ENCODE measurements at places on chromosomes 16 and 17.

DNA sequence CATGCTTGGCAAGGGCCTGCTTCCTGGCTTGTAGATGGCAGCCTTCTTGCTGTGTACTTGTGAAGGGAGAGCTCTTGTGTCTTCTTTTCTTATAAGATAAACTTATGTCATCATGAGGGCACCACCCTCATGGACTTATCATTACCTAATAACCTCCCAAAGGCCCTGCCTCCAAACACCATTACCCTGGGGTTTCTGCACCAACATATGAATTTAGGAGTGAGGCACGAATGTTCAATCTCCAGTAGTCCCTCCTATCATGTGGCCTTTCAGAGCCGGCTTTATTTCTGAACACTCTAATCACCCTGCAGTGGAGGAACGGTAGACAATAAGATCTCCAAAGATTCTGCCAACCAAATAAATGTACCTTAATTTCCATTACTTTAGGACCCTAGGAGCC lies 144.3 kb downstream of the ABCC12 start:
- DNase-seq, result no peak

- DNase-seq, result no peak
Observed at GRCh38 chr16:86558355-86559193, 3.5 kb upstream of the MTHFSD start.

- DNase-seq, result no peak
Observed at GRCh38 chr16:27005386-27005785, 61.3 kb upstream of the C16orf82 start.

DNA sequence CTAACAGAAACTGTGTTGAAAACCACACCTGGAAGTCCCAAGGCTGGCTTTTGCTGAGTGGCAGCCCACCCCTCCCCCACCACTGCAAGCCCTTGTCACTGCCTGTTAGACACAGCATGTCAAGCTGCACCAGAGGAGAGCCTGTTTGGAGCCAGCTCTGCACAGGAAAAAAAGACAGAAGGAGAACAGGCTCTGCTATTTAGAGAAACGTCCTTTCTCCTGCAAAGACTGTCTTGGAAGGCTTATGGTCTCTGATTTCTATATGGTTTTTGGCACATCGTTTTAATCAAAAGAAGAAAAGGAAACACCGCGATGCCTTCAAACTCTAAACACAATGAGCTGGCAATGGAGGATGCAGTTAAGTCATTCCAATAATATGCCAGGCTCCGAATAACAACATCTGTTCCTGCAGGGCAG lies 275.5 kb downstream of the MAP2K4 start:
- DNase-seq, result no peak

GRCh38 chr17:77145612-77146245 lies 5.0 kb downstream of the SEC14L1 start:
- peak; percentile 53 for DNase-seq

GRCh38 chr17:59121901-59122480 lies 15.3 kb upstream of the TRIM37 start:
- DNase-seq, result no peak

DNA sequence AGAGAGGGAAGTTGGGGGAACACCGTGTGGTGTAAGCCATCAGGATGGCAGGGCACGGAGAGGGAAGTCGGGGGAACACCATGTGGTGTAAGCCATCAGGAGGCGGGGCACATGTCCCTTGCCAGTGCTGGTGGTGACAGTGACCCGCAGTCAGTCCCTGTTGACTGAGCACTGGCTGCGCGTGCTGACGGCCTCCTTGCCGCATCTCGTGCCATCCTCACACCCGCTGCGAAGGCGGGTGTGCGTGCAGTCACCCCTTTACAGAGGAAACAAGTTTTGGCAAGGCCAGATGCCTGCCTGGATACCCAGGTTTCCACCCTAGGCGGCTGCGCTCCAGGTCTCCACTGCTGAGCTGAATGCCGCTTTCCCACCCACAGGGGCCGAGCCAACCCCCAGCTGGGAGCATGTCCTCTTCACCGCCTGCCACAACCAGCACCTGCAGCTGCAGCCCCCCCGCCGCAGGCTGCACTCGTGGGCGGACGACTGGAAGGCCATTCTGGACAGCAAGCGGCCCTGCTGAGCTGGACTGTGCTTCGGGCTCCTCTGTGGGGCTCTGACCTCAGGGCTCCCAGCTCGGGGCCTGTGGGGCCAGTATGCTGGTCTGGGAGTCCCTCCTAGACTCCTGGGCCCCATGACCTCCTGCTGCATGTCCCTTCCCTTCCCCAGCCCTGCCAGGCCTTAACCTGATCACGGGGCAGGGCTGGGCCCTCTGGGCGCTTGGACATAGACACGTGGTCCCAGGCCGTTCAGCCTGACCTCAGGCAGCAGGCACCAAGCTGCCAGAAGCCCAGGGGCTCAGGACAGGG lies 43.5 kb downstream of the NT5M start:
- no peak for DNase-seq

DNA sequence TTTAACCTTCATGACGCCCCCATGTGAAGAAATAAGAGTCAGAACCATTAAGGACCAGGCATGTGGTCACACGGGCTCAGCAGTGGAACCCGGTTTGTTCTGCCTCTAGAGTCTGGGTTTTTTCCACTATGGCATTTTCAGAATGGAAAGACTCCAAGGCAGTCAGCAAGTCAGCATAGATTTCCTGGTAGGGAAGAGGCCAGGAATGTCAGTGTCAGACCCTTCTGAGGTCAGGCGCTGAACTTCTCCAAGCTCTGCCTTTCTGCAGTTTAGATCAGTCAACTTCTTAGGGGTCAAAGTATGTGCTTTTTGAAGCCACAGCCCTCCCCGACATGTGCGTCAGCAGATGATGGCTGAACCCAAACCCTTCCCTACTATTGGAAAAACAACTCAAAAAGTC lies 3.9 kb downstream of the SSTR2 start:
- DNase-seq, result no peak

DNA sequence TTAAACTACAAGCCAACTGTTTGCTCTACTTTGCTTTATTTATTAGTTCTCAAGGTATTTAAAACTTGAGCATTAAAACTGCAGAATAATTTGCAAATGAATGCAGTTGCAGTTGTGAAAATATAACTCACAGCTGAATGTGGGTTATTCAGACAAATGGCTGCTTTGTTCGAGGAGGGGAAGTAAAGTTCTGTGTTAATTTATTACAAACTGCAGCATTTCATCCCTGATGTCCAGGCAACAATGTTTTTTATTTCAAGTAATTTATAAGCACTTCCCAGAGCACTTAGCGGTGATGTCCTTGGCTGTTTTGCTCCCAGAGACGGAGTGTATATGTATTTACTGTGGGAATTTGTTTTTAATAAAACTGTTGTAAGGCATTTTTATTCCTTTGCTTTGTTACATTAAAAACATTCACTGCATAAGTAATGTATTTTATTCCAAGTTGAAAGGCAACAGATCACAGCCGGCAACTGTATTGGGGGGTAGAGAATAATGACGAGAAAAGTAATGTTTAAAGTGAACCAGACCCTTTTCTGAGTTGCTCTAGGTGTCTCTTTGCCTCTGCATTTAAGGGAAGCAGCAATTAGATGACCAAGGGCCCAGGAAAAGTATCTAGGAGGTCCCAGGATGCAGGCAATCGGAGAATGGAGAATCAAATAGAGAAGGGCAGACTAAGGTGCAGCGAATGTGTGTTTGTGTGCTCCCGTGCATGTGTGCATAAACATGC lies 291.2 kb upstream of the SALL1 start:
- DNase-seq, result no peak

DNA sequence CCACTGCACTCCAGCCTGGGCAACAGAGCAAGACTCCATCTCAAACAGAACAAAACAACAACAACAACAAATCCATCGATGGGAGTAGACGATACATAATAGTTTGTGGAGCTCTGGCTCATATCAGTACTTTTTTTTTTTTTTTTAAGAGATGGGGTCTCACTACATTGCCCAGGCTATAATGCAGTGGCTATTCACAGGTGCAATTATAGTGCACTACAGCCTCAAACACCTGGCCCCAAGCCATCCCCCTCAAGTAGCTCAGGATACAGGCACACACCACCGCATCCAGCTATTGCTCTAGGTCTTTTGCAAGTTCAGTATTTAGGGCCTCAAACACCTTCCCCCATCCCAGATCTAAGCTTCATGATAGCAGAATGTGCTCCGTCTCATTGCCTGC lies 110.6 kb downstream of the KATNIP start:
- DNase-seq, result no peak

GRCh38 chr17:16435925-16436886 lies 20.8 kb downstream of the TRPV2 start:
- DNase-seq, result no peak

DNA sequence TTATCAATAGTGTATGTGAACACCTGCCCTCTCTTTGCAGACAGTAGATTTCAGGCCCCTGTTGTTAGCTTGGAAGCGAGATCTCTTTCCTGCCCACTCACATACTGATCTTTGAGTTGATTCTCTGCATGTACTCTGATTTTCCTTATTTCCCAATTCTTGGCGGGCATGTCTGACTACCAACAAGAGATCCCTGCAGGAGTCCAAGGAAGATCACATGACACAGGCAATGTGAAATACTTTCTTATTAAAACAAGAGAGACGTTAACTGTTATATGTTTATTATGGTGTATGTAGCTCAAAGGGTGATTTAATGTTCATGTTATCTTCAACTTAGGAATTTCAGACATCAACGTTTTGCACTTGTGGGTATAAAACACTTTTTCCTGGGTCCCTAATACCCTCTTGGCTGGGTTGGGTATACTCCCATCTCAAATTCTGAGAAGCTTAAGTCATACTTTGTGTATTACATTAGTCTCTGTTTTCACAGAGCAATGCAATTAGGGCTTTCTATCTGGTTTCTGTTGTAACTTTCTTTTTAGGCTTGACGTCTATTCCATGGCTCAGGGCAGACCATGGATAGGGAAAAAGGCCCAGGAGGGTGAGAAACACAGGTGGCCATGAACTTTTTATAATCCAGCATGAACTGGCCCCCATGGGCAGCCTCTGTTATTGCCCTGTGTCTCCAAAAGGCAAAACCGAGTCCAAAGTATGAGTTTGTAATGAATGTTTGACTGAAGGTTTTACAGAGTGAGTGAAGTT lies 32.2 kb downstream of the HSD17B2 start:
- no peak for DNase-seq

- DNase-seq, result no peak
Observed at GRCh38 chr17:38742411-38743308, 5.5 kb downstream of the PCGF2 start.

GRCh38 chr17:67602974-67603373 lies 114.8 kb upstream of the NOL11 start:
- DNase-seq, result peak; percentile 34

- no peak for DNase-seq
Observed at GRCh38 chr17:30237296-30238002, 2.0 kb upstream of the SLC6A4 start.

DNA sequence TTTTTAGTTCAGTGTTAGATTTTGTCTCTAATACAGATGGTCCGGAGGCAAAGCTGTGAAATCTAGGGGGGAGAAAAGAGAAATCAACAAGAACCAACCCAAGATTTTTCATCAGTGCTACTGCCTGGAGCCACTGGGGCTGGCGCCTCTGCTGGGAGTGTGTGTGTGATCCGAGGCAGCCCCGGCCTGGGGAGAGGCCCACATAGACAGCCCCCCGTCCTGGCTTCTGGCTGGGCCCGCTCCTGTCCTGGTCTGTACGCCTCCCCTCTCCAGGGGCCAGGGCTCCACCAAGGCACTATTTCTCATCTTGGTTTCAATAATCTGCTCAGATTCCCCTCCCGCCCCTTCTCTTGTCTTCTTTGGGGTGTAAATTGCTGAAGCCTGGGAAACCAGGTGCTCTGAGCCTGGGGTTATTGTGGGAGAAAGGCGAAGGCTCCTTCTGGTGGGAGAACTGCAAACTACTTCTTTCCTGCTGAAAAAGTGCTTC lies 7.8 kb downstream of the BAHCC1 start:
- no peak for DNase-seq

- peak; percentile 23 for DNase-seq
Observed at GRCh38 chr17:66677201-66677981, 157.5 kb upstream of the CACNG5 start.

GRCh38 chr17:4708436-4708835 lies 2.0 kb upstream of the ARRB2 start:
- no peak for DNase-seq

DNA sequence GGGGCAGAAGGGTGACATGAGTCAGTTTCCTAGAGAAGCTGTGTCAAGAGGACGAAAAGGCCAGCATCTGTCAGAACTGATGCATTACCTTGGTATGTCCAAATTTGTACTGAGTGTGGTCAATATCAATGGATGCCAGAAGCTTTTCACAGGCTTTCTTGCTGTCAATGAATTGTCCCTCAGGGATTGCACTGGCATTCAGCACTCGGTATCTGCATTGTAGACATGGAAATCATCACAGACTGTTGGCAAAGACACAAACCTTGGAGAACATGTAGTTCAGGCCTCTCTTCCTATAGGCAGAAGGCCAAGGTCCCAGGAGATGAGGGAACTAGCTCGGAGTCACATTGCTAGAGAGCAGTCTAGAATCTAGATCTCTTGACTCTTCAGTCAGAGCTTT lies 16.6 kb downstream of the MYH3 start:
- no peak for DNase-seq

DNA sequence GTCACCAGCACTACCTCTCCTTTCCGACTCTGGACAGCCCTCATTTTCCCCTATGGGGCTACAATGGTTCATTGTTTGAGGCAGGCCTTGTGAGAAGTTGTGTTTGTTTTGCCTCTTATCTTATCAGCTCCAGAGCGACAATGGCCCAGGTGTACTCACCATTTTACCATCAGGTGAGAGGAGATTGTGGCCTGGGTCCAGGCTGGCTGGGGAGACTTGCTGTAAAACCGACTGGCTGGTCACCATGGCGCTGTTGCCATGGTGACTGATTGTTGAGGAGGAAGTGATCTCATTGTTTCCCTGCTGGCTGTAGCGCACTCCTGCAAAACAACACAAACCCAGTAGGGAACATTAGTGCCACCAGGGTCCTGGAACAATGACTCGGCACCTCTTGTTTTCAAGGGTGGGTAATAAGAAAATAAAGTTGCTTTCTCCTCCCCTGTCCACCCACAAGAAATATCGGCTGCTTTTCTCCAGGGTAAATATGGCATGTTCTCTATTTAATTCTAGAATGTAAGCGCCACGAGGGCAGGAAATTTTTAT lies 34.4 kb downstream of the HNF1B start:
- DNase-seq, result peak; percentile 46

GRCh38 chr16:10110552-10110951 lies 71.7 kb downstream of the GRIN2A start:
- no peak for DNase-seq

DNA sequence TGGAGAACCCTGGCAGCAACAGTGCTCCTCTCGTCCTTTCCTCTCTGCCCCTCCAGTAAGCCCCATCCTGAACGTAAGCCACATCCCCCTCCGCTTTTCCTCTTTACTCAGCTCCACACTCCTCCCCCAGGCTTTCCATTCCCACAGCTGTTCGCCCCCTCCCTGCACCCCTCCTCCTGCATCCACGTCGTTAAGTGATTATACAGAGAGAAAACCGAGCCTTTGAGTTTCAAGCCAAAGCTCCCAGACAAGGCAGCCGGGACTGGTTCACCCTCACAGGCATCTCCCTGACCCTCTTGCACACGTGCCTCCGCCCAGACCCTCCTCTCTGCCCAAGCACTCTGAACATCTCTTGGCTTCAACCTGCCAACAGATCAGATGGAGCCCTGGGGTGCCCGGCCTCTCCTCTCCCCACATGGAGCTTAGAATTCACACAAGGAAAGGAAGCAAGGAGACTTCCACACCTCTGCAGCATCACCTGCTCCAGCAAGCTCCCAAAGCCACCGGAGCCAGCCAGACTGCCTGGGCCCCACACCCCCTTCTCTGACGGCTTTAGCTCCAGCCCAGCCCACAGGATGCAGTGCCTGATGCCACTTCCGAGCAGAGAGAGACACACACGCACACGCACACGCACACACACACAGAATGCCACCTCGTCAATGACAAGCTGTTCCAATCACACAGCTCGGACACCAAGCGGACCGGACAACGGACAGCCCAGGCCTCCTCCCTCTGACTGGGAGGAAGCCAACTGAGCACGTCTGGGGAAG lies 99.9 kb upstream of the CCL2 start:
- DNase-seq, result no peak

Measured in urothelium cell line (cell line).